Esophagus muscularis mucosa (tissue), 4 donors: ENCODE measurements at places on chromosomes 2 and 18. TPM values are rescaled to one million over a fixed set of nuclear protein-coding genes. Genes with fewer than 3 reads are reported as not detected.
A peak's percentile ranks its signal among the peaks of the same experiment; 100 is the strongest.

GRCh38 chr2:173119069-173119807, 43.6 kb downstream of the MAP3K20 start:
- no peak overlapping the region for H3K4me3 ChIP-seq
- no peaks in the 10 kb centered on the region for H3K27me3 ChIP-seq
- H3K4me1 ChIP-seq = peaks cover 47% of the 10 kb centered on the region
- peak overlapping the region; percentile 63 for H3K27ac ChIP-seq

DNA sequence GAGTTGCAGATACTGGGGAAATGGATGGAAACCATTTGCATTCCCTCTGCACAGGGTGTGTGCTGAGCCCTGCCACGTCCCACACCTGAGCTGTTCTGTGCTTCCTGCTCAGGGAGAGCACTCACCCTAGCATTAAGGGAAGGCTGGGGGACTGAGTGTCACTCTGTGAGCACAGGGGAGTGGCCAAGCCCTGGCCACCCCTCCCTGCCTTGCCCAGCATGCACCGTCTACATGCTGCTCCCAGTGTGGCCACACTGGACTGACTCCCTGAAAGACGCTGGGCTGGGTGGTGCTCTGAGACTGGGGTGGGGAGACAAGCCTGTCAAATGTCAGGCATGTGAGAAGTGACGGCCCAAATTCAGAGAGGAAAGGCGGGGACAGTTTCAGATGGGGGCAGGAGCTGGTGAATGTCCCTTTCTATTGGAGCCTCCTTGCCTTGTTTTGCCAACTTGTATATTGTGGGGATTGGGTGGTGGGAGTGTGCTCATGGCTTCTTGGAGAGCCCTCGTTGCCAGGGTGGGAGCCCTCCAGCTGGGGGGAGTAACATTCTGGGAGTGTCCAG, 298.4 kb upstream of the HS6ST1 start:
- no peaks in the 10 kb centered on the region for H3K4me1 ChIP-seq
- H3K27ac ChIP-seq = no peak overlapping the region
- H3K4me3 ChIP-seq = no peak overlapping the region
- no peaks in the 10 kb centered on the region for H3K36me3 ChIP-seq
- DNase-seq = no peak

- H3K27me3 ChIP-seq = no peaks in the 10 kb centered on the region
- no peaks in the 10 kb centered on the region for H3K36me3 ChIP-seq
- H3K27ac ChIP-seq = no peak overlapping the region
These were observed 78.7 kb upstream of the ITGA6 start for GRCh38 chr2:172348555-172349288.

The ZSWIM2 gene
- total RNA-seq = not detected

DNA sequence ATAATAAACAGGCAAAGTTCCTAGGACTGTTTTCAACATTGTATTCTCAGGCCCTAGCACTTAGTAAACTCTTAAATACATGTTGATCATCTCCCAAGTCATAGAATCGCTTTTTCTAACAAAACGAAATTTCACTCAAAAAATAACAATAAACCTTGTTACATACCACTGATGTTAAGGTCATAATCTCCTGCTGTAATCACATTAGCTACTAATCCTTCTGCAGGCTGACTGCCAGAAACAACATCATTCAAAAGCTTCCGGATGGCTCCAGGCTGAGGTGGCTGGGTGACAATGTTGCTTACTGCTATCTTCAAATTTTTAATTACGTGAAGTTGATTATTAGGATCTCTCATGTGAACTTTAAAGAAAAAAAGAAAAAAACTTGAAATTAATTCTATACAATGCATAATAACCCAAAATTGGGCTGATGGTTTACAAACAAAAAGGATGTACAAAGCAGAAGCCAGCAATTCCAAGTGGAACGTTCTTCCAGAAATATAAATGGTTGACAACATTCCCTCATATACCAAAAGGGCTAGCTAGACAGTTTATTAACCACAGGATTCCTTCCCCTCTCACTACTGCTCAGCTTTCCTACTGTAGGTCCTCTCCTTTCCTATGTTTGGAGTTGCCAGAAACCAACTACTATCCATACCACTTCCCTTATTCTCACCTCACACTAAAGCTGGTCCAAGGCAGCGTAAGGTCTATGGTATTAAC, 11.6 kb downstream of the TRAPPC8 start:
- H3K27me3 ChIP-seq = no peaks in the 10 kb centered on the region
- peaks cover 7% of the 10 kb centered on the region for H3K4me1 ChIP-seq
- peaks cover 43% of the 10 kb centered on the region for H3K36me3 ChIP-seq
- H3K27ac ChIP-seq = no peak overlapping the region

The ALPP gene
- 0.06 TPM for total RNA-seq

The ASXL3 gene
- 1.2 TPM for total RNA-seq

DNA sequence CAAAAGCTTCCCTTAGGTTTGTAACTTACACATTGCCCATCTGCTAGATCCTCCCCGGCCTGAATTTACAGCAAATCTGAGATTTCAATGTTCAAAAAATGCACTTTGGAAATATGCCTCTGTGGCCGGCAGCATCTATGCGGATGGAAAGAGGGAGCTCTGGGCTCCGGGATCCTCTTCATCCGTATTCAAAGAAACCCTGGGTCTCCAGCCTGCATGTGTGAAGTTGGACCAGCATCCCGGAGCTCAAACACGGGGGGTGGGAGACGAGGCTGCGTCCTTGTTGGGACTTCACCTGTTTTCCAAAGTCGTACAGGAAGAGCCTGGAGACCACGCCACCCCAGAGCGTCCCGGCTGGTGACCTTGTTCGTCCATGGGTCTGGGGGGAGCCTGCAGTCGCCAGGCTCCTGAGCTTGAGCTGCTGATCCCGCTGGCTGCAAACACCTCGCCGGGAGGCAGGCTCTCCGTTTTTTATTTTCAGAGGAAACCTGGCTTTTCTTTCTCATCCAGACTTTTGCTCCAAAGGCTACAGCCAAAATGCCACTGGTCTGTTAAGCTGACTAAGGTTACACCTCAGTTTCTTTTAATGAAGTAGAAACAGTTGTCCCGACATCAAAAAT, 77.4 kb downstream of the PTGR3 start:
- peak overlapping the region; percentile 31 for H3K4me3 ChIP-seq
- no peak overlapping the region for H3K27ac ChIP-seq
- H3K27me3 ChIP-seq = no peaks in the 10 kb centered on the region
- H3K36me3 ChIP-seq = no peaks in the 10 kb centered on the region
- DNase-seq = peak; percentile 78
- H3K4me1 ChIP-seq = peaks cover 13% of the 10 kb centered on the region

The EPHA4 gene
- 25.9 TPM for total RNA-seq

GRCh38 chr18:29147944-29148343, 971.0 kb upstream of the CDH2 start:
- H3K27ac ChIP-seq = no peak overlapping the region
- no peaks in the 10 kb centered on the region for H3K4me1 ChIP-seq
- no peak overlapping the region for H3K4me3 ChIP-seq
- no peaks in the 10 kb centered on the region for H3K27me3 ChIP-seq

- no peak for DNase-seq
- no peak overlapping the region for H3K27ac ChIP-seq
- H3K4me3 ChIP-seq = no peak overlapping the region
- H3K36me3 ChIP-seq = no peaks in the 10 kb centered on the region
- no peaks in the 10 kb centered on the region for H3K27me3 ChIP-seq
These were observed 190.3 kb downstream of the C1D start for GRCh38 chr2:67872481-67872880.

The NCOA1 gene
- total RNA-seq = 49.4 TPM

DNA sequence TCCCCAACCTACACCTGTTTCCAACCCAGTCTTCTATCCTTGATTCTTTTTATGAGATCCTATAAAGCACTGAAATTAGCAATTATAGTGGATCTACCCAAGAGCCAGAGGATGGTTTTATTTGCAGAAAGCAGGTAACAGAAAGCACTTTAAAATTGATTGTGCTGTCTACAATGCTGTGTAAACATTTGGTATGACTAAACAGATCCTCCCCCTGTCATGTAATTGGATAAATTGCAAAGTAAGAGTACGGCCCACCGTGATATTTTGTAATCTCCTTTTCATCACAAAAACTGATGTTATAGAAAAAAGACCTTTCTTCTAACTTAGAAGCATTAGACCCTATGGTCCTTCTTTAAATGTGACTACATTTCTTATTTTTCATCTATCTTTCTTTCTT, 11.3 kb upstream of the PPP3R1 start:
- H3K4me3 ChIP-seq = no peak overlapping the region
- H3K36me3 ChIP-seq = no peaks in the 10 kb centered on the region
- H3K27ac ChIP-seq = no peak overlapping the region
- H3K27me3 ChIP-seq = no peaks in the 10 kb centered on the region
- no peaks in the 10 kb centered on the region for H3K4me1 ChIP-seq
- DNase-seq = no peak

The MEP1B gene
- 0.23 TPM for total RNA-seq

- no peaks in the 10 kb centered on the region for H3K27me3 ChIP-seq
- DNase-seq = peak; percentile 98
- H3K4me3 ChIP-seq = peak within 1 kb of the TSS; percentile 81
- H3K4me1 ChIP-seq = peaks cover 13% of the 10 kb centered on the region
These were observed at the start of gene TMEM18 for GRCh38 chr2:677056-677958. Gene TMEM18 (minus strand): TSS chr2:677406. CDS start chr2:677345, 61 bp downstream.

The CXCR1 gene
- total RNA-seq = 0.13 TPM

GRCh38 chr18:37465958-37466357, 99.6 kb downstream of the CELF4 start:
- H3K27me3 ChIP-seq = no peaks in the 10 kb centered on the region
- H3K4me1 ChIP-seq = no peaks in the 10 kb centered on the region
- no peak for DNase-seq
- H3K27ac ChIP-seq = no peak overlapping the region
- no peaks in the 10 kb centered on the region for H3K36me3 ChIP-seq

The NFATC1 gene
- total RNA-seq = 17.4 TPM

DNA sequence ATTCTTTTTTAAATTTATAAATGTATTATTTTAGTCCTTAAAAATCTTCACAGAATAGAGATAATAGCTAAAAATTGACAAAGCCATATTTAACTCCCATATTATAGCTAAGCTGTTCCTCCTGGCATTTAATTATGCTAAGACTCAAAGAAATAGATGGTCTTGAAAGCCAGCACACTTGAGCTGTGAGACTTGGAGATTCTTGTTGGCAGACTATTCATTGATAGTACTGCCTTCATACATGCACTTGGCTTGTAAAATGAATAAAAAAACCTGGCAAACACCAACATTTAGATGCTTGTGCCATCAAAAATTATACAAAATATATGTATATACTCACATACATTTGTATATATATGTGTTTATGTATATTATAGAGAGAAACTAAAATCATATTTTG, 9.7 kb upstream of the LDAH start:
- H3K36me3 ChIP-seq = no peaks in the 10 kb centered on the region
- DNase-seq = no peak
- H3K27ac ChIP-seq = no peak overlapping the region
- no peaks in the 10 kb centered on the region for H3K27me3 ChIP-seq
- no peaks in the 10 kb centered on the region for H3K4me1 ChIP-seq

DNA sequence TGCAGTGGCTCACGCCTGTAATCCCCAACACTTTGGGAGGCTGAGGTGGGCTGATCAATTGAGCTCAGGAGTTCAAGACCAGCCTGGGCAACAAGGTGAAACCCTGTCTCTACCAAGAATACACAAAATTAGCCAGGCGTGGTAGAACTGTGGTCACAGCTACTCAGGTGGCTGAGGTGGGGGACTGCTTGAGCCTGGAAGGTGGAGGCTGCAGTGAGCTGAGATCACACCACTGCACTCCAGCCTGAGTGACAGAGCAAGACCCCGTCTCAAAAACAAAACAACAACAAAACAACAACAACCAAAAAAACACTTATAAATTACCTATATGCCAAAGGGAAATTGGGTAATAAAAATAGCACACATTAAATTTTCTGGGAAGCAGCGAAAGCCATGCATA, 141.6 kb downstream of the HDAC4 start:
- no peaks in the 10 kb centered on the region for H3K36me3 ChIP-seq
- H3K4me1 ChIP-seq = peaks cover 95% of the 10 kb centered on the region
- H3K4me3 ChIP-seq = no peak overlapping the region
- H3K27ac ChIP-seq = peak overlapping the region; percentile 55

The IL36B gene
- not detected for total RNA-seq

The PROM2 gene
- total RNA-seq = 0.50 TPM

The ASXL2 gene
- total RNA-seq = 17.4 TPM

The IL1RL1 gene
- total RNA-seq = 6.1 TPM

GRCh38 chr2:149507974-149508373, 79.6 kb downstream of the MMADHC start:
- no peaks in the 10 kb centered on the region for H3K4me1 ChIP-seq
- H3K27me3 ChIP-seq = no peaks in the 10 kb centered on the region
- no peak for DNase-seq
- no peaks in the 10 kb centered on the region for H3K36me3 ChIP-seq
- H3K4me3 ChIP-seq = no peak overlapping the region

The CD28 gene
- under 0.01 TPM for total RNA-seq

DNA sequence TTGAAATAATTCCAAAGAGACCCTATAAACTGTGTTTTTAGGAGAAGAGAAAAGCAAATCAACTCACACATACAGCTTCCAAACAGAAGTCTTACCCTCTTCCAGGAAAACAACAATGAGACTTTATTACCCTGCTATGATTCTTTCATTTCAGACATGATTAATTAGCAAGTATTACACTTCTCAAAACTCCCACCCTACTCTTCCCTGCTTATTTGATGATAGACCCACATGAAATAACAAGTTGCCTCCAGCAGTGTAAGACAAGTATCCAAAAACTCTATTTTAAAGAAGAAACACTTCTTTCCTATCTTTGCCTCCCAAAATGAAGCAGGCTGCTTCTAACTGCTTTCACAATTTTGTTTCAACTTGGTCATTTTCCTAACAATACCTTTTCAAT, 4.1 kb downstream of the FIGN start:
- H3K36me3 ChIP-seq = no peaks in the 10 kb centered on the region
- peak overlapping the region; percentile 65 for H3K27ac ChIP-seq
- H3K4me3 ChIP-seq = peak overlapping the region; percentile 87
- H3K4me1 ChIP-seq = peaks cover 14% of the 10 kb centered on the region

The SATB2 gene
- 6.6 TPM for total RNA-seq

DNA sequence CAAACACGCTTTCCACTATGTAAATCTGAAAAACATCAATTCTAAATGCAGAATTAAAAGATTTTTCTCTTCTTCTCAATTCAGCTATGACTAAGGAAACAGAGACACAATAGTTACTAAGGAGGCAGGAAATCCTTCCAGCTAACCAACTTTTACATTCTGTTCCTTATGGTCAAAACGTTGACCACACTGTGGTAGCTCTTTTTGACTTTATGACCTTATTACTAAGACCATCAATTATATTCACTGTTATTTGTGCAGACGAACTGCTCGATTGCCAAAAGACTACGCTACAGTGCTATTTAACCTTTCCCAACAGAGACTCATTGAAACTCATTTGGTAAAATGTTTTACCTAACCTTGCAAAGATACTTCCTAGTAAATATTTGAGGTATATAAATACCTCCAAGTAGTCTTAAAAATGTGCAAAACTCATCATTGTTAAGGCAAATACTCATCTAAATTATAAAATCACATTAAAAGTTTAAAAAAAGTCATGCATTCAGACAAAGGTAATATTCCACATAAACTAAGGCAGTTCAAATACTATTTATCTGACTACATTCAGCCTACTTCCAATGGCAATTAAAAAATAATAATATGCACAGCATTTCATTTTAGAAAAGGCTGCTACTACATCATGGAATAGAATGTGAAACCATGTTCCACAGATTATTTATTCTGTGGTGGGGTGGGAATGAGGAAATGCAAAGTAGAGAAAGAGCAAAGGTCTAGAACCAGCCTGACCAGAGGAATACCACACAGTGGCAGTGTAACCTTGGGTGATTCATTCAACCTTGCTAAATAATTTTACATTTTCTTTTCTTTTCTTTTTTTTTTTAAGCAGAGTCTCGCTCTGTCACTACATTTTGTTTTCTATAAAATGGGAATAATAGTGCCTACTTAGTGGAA, 139.9 kb downstream of the THADA start:
- H3K36me3 ChIP-seq = no peaks in the 10 kb centered on the region
- H3K27me3 ChIP-seq = no peaks in the 10 kb centered on the region
- no peak overlapping the region for H3K27ac ChIP-seq
- H3K4me1 ChIP-seq = peaks cover 12% of the 10 kb centered on the region
